ENCODE measurements at places on chromosomes 3 and 15.

DNA sequence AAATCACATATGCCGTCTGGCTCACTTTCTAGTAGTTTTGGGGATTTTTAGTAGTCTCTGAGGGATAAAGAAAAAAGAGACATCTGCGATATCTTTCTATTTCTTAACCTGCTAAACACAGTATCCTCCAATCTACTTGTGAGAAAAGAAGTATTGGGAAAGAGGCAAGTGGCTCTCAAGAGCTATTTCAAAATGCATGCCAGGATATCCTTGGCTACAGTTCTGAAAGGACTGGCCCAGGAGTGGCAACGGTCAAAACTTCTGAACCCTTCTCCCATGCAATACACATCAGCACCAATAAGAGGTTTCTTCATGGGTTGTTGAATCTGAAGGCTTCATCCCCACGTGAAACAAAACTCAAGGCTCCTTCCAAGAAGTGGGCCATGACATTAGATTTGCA, 204.0 kb upstream of the WNT5A start:
- DNase-seq: no peak

DNA sequence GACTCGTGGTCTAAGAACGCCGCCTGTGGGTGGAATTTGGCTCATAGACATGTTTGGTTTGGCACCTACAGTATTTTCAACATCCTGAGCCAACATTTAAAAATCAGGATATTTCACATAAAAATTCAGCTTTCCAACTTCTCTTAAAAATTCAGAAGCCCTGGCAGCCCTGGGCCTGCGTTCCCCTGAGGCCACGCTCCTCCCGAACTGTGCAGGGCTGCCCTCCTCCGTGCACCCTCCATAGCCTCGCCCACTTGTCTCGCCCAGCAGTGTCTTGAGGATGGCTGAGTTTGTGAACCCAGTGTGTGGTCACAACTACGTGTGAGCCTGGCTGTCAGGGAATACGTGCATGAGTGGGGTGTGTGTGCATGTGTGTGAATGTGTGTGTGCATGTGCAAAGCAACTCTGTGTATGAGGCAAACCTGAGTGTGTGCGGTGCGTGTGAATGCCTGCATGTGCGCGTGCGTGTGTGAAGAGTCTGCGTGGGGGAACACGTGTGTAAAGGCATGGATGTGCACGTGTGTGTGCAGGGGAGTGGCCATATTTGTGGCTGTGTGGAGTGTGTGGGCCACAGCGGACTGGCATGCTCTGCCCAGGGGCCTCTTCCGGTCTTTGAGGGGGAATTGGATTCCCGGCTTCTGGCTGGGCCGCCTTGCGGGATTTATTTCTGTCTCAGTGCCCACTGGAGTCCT, 30.9 kb downstream of the PTH1R start:
- DNase-seq: no peak

GRCh38 chr3:113783463-113783862, 36.6 kb downstream of the ATP6V1A start:
- DNase-seq: no peak

DNA sequence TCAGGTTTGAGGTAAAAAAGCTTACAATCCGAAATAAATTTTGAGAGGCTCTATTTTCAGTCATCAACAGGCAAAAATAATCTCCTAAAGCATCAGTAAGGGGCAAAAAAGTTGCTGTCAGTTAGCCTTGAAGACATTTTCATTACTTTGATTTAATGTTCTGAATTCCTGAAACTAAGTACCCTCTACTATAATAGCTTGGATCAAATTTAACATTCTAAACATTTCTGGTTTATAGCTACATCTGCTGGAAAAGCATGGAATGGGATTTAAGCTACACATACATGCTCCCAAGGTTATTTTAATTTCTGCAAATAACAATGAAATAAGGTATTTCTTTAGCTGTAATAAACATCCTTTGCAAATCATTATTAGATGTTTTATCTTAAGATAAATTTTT, 245.4 kb downstream of the ULK4 start:
- no peak for DNase-seq

- DNase-seq: no peak
Measured at GRCh38 chr3:41044523-41044922, 154.8 kb upstream of the CTNNB1 start.

DNA sequence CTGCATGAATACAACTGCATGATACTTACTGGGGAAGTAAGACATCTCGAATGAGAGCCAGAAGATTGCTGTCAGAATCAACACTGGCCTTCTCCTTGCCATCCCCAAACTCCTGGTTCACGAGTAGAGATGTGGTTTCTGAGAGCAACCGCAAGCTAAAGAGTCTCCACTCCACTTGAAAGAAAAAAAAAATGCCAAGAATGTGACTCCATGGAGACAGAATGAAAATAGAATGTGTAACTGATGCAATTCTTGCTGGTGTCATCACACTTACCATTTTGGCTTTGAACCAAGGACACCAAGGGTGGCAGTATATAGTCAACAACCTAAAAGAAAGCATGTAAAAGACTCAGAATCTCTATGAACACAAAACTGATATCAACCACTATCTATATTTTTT, 280.4 kb downstream of the ULK4 start:
- DNase-seq: peak; percentile 47

- DNase-seq: no peak
Measured at GRCh38 chr3:111762537-111762936, 96.5 kb upstream of the PHLDB2 start.

DNA sequence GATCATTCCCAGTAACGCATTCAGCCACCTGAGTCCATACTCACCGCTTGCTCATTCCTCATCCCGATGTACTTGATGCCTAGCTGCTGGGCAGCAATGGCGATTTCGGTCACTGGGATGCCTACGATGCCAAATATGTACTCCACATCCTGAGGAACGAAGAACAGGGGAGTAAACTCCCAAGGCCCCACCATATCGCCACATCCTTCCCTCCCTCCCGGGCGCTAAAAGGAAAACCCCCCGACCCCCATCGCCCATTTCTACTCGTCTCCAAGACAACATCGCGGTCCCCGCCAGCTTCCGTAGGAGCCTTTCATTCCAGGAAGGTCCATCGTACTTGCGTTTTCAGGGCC, 347 bp downstream of the HACL1 start:
- DNase-seq: no peak

DNA sequence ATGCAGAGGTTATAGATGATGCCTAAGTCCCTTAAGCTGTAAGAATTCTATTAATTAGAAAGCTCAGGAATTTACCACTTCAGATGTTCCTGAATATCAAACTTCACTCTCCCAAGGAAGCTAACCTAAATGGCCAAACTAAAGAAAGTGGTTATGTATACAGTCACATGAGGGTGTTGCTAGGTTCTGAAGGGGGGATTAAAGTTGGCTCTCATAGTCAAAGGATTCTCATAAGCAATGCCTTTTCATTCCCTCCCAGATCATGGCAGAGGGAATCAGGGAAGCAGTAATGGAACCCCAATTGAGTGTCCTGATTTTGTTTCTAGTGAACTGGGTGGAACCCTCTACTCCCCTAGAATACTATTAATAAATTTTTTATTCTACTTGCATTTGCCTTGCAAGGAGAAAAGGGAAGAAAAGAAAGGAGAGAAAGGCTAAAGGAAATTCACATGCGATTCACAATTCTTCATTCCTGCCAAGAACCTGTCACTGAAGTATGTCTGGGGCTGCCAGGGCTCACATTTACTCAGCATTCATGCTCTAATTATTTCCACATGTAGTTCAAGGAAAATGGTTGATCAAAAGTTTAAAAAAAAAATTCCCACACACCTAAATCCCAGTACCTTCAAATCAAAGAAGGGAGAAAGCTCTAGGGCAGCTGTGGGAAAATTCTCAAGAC, 25.1 kb downstream of the FSTL1 start:
- no peak for DNase-seq

DNA sequence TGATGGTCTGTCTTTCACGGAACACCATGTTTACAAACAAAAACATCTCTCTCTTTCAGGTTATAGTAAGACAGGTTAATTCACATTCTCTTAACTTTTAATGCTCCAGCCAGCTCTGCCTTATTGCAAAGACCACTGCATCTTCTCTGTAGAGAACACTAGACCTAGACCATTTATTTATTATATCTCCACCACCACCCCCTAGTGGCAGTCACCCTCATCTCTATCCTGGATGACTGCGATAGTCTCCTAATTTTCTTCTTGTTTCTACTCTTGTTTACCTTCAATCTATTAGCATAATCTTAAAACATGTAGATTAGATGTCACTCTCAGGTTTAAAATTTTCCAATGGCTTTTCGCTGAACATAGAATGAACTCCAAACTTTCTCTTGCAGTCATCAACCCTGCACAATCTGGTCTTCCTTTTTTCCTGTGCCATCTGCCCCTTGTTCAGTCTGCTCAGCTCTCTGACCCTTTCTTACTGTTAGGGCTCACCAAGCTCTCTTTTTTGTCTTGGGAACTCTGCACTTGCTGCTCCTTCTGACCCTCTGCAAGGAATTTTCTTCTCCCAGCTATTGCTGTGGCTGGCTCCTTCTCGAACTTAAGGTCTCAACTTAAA, 155.6 kb downstream of the SQOR start:
- peak; percentile 18 for DNase-seq

DNA sequence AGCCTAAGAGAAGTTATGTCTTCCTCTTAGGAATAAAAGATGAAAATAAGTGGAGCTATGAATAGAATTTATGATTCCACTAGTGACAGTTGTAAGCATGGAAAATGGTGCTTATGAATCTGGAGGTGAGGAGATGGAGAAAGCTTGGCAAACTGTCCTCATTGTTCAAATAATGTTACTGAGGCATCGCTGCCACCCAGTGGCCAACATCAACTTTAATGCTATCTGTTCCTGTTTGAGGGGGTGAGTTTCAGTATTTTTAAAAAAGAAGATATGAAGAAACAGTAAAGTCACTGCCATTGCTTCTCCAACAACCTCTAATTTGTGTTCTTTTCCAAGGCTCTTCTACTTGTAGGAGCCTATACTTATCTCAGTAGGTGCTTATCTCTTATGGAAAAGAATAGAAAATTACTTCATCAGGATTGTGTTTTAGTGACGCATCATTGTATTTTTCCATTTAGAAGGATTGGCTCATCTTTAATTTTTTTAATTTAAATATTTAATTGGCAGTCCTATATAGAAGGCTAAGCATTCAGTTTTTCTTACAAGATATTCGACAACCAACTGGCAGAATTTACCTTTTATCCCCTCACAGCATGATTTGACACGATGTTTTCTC, 260.4 kb upstream of the P2RY1 start:
- peak; percentile 46 for DNase-seq

DNA sequence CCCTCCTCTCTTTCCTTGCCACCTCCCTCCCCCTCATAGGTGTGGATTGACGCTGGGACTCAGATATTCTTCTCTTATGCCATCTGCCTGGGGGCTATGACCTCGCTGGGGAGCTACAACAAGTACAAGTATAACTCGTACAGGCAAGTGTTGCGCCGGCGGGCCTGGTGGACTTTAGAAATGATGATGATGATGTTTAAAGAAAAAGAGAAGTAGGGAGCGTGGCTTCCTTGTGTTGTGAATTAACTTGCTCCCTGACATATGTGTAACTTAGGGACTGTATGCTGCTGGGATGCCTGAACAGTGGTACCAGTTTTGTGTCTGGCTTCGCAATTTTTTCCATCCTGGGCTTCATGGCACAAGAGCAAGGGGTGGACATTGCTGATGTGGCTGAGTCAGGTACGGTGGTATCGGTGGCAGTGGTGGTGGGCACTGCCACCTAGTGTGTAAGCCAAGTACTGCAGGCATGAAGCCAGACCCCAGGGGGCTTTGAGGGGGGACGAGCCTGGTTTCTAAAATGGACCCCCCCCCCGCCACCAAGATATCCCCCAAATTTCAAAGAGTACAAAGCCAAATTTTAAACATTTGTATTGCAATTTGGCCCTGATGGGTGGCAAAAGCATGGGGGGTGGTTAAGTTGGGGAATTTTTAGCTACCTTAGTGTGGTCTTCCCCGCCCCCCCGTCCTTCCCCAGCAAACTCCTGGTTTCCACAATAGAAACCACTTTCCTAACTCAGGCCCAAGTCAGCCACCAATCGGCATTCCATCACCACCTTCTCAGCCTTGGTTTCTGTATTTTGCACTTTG, 65.6 kb downstream of the SLC6A6 start:
- DNase-seq: peak; percentile 23

DNA sequence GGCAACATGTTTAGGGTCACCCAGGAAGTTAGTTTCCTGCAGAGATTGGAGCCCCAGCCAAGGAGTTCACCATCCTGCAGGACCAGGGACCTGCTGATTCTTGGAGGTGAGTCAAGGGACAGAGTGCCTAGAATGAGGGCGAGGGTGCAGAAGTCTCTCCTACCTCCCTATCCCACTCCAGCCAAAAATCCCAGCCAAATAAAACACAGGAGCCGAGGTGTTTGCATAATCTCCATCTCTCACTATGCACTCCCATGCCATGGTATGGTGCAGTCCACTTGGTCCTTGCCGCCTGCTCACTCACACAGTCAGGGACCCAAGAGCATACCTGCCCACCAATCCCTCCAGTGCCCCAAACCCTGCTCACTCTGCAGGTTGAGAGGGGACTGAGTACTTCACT, 294.2 kb downstream of the UACA start:
- DNase-seq: no peak

DNA sequence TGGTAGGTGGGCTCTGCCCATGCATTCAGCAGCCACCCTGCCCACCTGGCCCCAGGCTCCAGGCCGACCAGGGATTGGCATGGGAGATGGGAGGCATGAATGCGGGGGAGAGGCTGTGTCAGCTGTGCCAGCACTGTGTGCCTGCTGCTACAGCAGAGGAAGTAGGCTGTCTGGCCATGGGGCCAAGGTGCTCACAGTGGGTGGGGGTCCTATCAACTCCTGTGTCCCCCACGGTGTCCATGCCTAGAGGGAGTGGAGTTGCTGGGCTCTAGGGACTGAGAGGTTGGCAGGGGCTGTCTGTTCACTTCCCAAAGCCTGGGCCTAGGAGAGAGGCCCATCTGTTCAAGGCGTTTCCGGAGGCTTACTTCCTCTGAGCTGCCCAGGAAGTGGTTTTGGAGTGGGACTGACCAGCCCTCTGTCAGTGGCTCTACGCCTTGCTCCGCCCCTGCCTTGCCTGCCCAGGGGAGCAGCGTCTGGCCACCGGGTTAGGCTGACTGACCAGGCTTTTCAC, 5.8 kb downstream of the PRKCD start:
- no peak for DNase-seq

- DNase-seq: no peak
Measured at GRCh38 chr3:44562147-44562546, 7.2 kb downstream of the ZKSCAN7 start.

GRCh38 chr3:171788546-171789351, 21.5 kb downstream of the PLD1 start:
- DNase-seq: peak; percentile 77

DNA sequence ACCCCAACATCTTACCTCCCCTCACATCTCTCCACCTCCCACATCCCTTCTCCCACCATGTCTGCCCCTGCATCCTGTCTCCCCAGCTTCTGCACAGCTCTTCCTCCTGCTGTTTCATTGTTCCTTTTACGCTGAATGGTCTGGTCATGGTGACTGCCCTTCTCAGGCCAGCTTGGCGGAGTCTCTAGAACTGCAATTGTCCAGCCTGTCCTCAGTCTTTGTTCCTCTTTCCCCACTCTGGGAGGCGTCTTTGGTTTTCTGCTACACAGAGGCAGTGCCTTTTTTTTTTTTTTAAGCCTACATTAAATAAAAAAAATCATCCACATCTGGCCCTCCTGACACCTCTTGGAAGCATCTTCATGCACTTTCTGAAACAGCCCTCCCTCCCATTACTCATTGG, 49.1 kb upstream of the SEC22A start:
- no peak for DNase-seq

- no peak for DNase-seq
Measured at GRCh38 chr15:64502551-64502950, 42.2 kb downstream of the ZNF609 start.

GRCh38 chr3:132758740-132759139, 36.5 kb upstream of the NPHP3 start:
- no peak for DNase-seq
